ENCODE measurements at places on chromosomes 4 and X.

DNA sequence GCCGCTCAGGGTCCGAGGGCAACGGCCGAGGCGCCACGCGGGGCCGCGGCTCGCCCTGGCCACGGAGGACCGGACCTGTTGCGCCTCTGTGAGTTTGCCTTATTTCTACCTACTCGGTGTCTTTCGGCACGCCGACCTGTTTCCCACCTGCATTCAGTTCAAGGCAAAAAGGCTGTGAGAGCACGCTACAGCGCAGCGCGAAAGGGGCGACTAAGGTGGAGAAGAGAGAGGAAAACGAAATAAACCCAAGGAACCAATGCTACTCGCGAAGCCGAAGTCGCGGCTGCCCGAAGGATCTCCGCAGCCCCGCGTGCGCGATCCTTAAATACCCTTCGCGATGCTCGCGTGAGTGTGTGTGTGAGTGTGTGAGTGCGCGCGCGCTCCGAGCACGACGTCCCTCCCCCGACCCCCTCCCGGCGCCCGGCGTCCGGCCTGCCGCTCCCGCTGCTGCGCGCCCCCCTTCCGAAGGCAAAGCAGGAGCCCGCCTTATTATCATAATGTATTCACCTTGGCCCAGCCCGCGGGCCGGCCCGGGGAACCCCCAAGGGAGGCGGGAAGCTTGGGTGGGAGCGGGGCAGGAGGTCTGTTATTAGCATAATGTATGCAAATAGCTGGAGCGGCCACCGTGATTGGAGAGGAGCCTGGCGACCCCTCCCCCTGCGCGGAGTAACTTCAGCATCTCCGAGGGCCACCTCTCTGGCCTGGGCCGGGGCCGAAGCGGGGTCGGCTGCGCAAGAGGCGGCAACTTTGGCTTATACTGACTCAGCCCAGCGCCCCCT is at the start of gene COL25A1:
Gene COL25A1 (minus strand): TSS at position 298 of the 779 bp plus-strand sequence.
- peak; percentile 80 for DNase-seq

GRCh38 chrX:78710171-78710570 is 37.3 kb upstream of the LPAR4 start:
- DNase-seq, result no peak

- no peak for DNase-seq
These were observed 1056.2 kb downstream of the DMD start for GRCh38 chrX:32155044-32155638.

GRCh38 chr4:5998333-5998936 is 19.8 kb downstream of the C4orf50 start:
- peak; percentile 75 for DNase-seq

GRCh38 chrX:153845195-153845594 is 14.9 kb upstream of the PDZD4 start:
- DNase-seq, result no peak

GRCh38 chr4:166144607-166145006 is 271.6 kb downstream of the TLL1 start:
- DNase-seq, result no peak

Data from left hindlimb (tissue), 1 donor.